ENCODE measurements at places on chromosomes 12 and 14.

GRCh38 chr14:87940894-87941293 is 52.1 kb downstream of the GALC start:
- no peak for DNase-seq

- no peak for DNase-seq
Observed at GRCh38 chr14:51006324-51006723, 62.0 kb upstream of the PYGL start.

DNA sequence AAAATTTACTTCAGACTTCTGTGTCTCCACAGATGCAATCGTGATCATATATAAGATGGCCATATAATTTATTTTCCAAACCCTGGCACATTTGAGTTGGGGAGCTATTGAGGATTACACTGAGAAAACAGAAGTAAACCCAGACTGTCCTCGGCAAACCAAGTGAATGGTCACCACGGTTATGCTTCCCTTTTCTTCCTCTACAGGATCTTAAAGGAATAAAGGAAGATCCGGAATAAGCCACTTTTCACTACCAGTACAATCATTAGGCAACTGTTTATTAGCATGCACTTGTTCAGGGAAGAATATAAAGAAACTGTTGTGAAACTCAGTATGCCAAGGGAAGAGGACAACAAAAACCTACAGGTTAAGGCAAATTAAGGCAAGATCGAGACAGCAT is 27.6 kb downstream of the SBNO1 start:
- DNase-seq = no peak

- DNase-seq = peak; percentile 17
Observed at GRCh38 chr14:26917086-26917485, 319.3 kb upstream of the NOVA1 start.

DNA sequence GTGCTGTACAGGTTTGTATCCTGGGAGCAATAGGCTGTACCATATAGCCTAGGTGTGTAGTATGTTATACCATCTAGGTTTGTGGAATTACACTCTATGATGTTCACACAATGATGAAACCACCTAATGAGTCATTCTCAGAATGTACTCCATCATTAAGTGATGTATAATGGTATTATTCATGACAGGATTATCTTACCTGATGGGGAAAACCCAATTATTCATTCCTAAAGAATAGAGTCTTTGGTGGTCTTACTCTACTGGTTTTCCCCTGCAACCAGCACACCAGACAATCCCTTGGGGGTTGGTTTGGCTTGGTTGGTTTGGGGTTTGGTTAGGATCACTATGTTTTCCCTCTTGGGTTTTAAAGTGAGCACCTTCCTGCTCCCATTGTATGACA is 12.6 kb upstream of the OR10P1 start:
- DNase-seq = no peak

GRCh38 chr14:95346820-95347219 is 27.1 kb upstream of the CLMN start:
- DNase-seq = no peak

- DNase-seq = no peak
Observed at GRCh38 chr14:72026536-72026935, 94.3 kb downstream of the RGS6 start.

DNA sequence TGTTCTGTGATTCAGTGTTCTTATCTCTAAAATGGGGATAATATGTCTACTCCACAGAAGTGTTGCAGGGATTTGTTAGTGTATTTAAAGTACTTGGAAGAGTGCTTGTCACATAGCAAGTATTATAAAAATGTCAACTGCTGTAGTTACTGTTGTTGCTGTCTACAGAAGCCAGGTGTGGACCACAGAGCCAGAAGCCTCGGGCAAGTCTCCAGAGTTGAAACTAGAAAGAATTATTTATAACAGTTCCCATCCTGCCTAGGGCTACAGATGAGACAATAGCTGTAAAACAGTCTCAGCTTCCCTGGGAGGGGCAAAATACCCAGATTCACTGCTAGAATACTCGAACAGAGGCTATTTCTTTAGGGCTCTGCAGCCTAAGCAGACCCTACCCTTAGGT is 55.4 kb upstream of the FUT8 start:
- DNase-seq = no peak

DNA sequence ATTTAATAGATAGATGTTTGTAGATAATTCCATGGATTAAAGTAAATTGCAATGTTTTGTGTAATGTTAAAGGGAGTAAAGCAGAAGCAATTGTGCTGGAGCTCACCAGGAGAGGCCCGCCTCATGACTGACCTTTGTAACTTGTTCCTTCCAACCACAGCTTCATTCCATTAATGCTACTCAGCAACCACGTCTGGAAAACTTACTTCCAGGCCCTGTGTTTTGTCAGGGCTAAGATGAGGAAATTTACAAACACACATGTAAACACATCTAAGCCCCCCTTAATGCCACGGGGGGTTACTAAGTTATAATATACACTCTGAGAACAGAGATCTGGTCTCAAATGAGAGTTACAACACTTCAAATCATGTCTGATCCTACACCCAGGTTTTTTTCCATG is 12.4 kb downstream of the LUM start:
- DNase-seq = peak; percentile 83

DNA sequence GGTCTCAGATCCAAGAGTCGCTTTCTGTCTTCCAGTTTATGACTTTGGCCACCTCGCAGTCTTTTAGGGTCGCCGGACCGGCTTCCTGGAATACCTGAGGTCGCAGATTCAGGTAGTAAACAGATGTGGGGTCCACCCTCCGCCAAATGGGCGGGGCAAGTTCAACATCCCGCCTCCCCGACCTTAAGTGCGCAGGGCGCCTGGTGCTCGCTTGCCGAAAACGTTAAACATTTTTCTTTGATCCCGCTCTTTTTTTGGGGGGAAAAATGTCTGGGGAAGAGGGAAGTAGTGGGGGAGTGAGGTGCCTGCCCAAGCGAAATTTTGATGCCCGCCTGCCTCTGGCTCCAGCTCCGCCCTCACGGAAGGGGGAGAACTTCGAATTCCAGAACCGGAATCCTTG is 73.9 kb upstream of the TBX5 start:
- no peak for DNase-seq

GRCh38 chr14:84670796-84671195 is 859.1 kb upstream of the FLRT2 start:
- peak; percentile 43 for DNase-seq

DNA sequence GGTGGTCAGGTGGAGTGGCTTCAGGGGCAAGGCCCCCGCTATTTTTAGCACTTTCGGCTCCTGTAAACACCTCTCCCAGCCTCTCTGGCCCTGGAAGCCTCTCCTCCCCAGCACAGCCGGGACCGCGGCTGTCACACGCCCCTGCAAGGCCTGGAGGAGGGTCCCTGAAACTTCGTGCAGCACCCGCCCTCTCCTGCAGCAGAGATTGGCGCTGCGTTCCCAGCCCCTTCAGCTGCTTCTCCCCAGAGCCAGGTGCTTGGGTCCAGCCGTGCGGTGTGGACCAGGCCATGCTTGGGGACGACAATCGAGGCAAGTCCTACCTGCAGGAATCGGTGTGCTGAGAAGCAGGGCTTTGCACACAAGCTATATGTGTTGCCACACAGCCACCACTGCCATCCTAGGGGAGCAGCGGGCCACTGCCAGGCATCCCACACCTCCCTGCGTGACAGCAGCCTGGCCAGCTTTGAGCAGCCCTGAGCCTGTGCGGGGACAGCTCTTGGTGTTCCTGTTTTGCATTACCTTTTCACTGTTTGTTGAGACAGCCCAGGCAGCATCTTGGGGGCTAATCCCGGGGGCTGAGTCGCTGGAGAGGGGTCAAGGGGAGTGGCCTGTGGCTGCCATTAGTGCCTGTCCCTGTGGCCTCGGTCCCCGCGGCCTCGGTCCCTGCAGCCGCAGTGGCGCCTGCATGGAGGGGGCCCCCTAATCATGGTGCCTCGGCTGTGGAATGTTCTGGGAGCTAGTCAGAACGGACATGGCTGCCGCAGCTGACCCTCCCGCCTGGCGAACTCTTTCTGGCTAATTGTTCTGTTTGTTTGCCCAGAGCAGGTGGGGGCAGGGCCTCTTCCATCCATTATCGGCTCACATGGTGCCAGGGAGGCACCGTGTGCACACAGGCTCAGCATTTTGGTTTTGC is 27.6 kb upstream of the TRAF3 start:
- no peak for DNase-seq

GRCh38 chr12:120076651-120077050 is 39.9 kb downstream of the RAB35 start:
- no peak for DNase-seq

GRCh38 chr12:104709692-104710435 is 248.2 kb downstream of the SLC41A2 start:
- DNase-seq = no peak

DNA sequence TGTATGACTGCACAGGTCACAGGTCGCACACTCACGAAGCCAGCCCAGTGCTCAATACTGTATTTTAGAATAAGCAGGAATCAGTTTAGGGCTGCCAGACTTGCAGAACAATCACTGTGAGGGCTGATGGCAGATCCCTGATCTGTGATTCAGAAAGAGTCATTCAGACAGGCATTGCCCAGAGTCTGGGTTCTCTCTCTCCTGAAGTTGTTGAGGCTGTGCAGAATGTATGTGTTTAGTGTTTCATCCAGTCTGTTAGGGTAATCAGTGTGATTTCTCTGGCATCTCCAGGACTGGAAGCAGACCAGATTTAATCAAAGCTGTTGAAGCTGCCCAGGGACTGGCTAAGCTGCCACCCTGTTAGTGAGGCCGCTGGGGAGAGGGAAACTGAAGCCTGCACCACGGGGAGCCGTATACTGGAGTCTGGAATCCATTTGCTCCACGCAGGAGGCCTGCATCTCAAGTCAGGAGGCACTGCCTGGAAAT is 69.3 kb downstream of the ETV6 start:
- no peak for DNase-seq

Data from fibroblast of skin of left biceps (primary cell).